ENCODE measurements at places on chromosomes 6 and 20.

DNA sequence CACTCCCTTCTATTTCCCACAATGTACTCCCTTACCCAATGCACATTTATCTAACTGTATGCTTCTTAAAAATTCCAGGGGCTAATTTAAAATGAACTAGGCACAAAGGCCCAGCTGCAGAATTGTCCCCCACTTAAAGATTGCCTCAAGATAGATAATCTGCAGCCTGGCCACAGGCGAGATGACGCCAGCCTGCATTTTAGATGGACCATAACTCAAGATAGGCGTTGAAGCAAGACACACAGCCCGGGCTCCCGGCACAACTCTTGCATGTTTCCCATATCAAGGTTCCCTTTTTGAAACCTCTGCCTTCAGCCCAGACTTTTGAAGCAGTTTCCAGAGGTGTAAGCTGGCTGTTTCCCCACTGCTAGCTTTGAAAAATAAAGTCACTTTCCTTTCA, 3.2 kb upstream of the REPS1 start:
- no peak for DNase-seq

- no peak for DNase-seq
Observed at GRCh38 chr6:127868338-127868737, 32.5 kb downstream of the THEMIS start.

GRCh38 chr6:83270971-83271719, 78.0 kb downstream of the RWDD2A start:
- DNase-seq, result peak; percentile 44

GRCh38 chr6:24981386-24981760, 45.6 kb upstream of the RIPOR2 start:
- no peak for DNase-seq

DNA sequence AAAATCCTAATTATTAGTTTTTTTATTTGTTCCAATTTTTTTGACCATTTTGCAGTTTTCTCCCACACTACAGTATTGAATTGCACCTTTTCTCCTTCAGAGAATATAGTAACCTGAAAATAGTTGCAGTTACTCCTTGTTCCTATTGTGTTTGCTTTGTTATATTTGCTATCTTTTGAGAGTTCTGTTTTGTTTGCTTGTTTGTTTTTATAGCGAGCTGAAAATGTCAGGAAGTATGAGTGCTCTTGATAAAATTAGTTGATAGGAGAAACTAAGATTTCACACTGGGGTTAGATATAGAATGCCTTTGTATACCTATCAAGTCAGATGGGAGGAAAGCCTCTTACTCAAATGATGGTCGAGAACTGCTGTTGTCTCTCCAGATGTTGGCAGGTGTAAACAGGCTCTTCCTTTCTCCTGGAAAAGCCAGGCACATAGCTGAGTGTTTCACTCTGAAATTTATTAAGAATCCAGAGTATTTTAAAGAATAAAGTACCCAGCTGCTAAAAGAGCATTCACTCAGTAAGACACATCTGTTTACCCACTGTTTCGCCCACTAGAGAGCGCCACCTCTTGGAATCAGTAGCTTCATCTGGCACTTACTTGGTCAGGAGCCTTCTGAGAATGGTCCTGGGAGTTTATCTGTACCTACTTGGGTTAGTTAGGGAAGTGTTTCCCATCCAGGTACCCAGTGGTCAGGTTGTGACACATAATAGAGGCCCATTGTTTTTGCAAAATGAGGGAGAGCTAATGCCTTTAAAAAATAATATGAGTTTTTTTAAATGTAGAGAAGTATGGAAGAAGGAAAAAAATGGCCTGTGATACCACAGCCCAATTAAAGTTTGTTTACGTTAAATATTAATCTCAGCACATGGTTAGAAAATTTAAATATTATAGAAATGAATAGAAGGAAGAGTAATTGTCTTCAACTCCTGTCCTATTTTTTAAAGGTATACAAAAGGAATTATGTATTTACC, 11.2 kb downstream of the NT5DC1 start:
- DNase-seq, result no peak

- no peak for DNase-seq
Observed at GRCh38 chr6:11236076-11236750, 3.7 kb upstream of the NEDD9 start.

DNA sequence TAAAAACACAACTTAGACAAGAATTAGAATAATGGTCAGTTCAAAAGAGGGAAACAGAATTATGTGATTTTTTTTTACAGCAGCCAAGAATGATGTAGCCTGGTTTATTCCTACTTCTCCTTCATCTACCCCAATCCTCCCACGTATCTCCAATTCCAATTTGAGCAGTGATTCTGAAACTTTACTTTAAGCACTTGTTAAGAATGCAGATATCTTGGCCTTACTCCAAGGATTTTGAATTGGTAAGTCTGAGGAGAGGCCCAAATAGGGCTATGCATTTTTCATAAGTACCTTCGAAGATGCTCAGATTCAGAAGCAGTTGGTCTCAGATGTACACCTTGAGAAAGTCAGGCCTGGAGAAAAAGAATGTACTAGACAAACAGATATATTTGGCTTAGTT, 233.4 kb upstream of the FLRT3 start:
- no peak for DNase-seq

GRCh38 chr20:25258828-25259227, 10.9 kb downstream of the PYGB start:
- DNase-seq, result no peak

DNA sequence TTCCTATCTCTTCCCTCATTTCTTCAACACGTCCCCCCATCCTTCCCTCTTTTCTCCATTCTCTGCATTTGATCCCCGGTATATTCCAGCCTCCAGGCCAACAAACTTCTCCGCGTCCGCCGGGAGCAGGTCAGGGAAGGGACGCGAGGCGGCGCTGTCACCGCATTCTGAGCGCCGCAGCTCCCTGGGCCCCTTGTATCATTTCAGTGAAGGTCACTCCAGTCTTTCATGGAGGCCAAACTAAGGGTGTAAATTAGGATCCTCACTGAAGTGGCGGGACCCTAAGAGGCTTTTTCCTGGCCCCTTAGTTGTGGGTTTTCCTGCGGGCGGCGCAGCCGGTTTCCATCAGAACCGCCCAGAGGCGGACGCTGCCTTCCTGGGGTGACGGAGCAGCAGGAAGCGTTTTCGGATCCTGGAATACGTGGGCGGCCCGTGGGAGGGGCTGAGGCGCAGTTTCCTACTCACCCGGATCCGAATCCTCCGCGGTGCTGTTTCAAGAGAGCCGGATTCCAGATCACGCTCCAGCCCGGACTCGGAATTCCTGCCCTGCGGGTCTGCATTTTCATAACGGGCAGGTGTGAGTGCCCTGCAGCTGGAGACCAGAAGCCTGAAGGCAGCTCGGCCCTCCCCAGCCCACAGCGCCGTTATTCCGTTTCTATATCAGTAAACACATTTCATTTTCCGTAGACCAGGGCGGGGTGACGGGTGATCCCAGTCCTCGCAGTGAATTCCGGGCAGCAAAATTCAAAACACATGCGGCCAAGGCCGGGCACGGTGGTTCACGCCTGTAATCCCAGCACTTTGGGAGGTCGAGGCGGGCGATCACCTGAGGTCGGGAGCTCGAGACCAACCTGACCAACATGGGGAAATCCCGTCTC, 3.6 kb upstream of the MICA start:
- DNase-seq, result peak; percentile 85

GRCh38 chr6:129393654-129394053, 316.3 kb downstream of the ARHGAP18 start:
- DNase-seq, result no peak

Data from RWPE1 (cell line).